ENCODE measurements at places on chromosomes 12 and 14.

- DNase-seq = no peak
These were observed 55.4 kb upstream of the PSMA6 start for GRCh38 chr14:35236806-35237205.

DNA sequence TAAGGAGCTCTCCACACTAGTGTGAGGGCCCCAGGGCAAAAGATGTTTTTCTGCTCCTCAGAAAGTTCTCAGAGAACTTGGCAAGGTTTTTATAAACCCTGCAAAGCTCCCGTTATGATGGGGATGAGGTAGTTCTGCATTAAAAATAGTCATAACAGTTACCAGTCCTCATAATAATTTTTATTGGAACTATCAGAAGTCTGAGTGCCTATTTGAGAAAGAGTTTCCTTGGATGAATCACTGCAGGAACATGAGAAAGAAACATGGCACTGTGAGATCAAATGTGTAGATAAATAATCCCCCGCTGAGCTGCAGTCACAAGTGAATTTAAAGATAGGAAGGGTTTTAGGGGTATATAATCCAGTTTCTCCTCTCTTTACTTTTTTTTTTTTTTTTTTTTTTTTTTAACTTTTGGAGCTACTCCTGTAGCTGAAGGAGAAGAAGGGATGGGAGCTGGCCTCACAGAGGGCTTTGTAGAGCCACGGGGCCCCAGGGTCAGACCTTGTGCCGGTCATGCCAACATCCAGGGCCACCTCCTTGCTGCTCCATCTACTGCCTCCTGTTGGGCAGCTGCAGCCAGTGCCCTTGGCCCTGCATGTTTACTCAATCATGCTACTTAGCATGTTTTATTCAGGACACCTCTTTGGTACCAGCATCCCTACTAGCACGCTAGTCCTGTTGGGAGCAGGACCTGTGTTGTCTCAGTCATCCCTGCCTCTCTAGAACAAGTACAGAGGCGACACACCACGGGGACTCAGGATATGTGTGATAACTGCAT, 39.5 kb downstream of the EVL start:
- DNase-seq = no peak

DNA sequence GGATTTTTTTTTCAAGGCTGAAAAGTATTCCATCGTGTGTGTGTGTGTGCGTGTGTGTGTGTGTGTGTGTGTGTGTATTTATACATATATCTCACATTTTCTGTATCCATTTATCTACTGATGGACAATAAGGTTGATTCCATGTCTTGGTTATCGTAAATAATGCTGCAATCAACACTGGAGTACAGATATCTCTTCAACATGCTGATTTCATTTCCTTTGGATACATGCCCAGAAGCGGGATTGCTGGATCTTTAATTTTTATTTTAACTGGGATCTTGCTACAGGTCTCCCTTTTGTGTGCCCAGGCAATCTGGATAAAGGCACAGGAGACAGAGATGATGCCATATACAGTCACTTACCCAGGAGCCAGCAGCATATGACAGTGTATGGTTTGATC, 338.1 kb downstream of the SOX5 start:
- no peak for DNase-seq

DNA sequence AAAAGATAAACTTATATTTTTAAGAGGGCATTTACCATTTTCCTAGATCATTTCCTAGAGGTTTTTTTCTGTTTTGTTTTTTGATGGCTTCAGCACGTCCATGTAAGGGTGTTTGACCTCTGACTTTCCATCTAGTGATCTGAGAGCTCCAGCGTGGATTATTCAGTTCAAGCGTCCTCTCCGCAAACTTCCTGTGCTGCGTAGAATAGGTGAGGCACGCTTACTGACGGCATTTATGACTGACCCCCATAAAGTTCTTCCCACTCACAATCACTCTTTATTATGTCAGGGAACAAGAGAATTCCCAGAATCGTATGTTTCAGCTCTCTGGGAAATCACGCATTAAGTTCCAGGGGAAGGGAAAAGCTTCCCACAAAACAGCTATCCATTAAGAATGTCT, 16.4 kb downstream of the CCDC92 start:
- DNase-seq = no peak

DNA sequence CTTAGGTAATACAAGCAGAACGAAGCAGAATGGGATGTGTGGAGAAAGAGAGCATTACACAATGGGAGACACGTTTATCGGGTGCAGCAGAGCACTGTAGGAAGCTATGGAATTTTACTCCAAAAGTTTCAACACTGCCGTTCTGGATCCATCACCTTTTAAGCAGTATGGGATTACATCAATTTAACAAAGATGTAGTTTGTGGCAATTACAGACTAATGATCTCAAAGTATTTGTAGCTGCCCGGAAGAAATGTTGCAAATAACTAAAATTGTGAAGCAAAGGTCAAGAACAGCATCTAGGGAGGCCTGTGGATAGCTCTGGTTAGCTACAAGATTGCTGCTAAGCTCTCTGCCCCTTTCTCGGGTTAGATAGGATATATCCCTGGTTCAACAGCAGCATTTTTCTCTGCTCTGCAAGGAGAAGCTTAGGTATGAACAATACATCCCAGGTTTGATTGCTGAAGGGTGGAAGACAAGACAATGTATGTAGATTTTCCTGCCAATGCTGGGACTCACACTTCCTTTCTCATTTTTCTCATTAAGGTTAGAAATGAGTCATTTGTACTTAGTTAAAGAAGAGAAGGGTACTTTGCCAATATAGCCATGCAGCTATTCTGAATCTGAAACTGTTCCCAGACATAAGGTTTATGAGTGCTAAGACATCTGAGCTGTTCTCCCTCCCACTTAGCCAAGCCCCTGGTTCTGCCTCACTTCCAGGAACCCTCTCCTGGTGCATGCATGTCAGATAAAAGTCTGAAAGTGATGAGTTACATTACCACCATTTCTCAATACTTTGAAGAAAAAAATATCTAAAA, 75.0 kb upstream of the HIF1A start:
- DNase-seq = no peak

DNA sequence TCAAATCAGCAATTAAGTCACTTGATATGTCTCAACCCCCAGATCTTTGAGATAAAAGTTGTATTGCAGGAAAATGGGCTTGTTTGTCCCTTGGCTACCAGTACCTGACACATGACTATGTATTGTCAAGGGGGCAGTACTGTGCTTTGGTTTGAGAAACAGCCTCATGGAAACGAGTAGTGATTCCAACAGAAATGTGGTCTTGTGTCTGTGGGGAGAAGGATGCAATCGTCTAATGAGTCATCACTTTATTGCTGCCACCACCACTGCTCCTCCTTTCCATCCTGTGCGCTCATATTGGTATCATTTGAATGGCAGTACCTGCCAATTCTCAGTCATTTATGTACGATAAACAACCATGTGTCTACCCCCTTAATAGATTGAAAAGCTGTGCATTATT, 72.8 kb upstream of the ARHGAP5 start:
- no peak for DNase-seq

DNA sequence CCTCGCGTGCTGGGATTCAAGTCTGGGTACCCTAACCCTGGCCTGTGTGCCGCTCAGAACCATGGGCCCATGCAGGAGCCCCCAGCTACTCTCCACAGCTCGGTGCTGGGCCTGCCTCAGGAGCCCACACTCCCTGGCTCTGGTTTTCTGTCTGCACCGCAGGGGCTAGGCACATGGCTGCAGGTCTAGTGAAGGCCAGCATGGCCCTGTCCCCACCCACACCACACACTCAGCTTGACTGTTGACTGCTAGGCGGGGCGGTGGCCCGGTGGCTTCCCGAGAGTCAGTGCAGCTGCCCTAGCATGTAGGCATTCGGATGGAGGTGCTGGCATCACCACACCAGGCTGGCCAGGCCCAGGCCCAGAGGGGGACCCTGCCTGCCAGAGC, 7.9 kb downstream of the INF2 start:
- no peak for DNase-seq

- DNase-seq = no peak
These were observed 8.3 kb downstream of the PTPRB start for GRCh38 chr12:70628701-70629480.

DNA sequence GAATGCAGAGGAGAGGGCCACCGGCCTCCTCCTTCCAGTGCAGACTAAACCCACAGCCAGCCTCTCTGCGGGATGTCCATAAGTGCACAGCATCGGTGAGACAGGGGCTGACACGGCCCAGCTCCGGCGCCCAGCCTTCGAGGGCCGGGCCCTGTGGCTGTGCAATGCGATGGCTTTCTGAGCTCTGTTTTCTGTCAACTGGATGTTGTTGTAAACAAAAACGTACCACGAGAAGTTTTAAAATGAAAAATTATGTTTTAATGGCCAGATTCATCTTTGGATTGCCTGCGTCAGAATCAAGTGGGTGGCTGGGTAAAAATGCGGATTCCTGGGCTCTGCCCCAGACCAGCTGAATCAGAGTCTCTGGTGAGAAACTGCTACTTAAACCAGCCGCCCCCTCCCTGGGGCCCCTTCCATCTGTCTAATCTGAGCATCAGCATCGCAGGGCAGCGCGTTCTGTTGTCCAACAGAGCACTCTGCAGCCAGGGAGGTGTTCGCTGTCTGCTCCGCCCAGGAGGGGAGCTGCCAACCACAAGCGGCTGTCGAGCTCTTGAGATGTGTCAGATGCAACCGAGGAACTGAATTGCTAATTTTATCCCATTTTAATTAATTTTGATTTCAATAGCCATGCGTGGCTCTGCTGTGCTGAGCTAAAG, 133.4 kb downstream of the RFLNA start:
- no peak for DNase-seq

GRCh38 chr12:127383281-127383680, 883.7 kb upstream of the TMEM132C start:
- no peak for DNase-seq

GRCh38 chr14:28666961-28667360, 99.6 kb upstream of the FOXG1 start:
- DNase-seq = no peak

DNA sequence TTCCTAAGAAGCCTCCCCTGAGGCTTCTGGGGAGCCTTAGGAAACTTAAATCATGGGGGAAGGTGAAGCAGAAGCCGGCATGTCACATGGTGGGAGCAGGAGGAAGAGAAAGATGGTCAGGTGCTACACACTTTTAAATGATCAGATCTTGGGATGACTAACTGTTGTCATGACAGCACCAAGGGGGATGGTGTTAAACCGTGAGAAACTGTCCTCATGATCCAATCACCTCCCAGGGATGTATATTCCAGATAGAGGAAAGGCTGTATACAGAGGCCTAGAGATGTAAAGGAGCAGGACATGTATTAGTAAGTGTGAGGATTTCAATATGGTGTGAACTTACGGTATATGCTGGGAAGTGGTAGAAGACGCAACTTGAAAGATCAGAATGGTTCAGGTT, 121.1 kb downstream of the CAND1 start:
- no peak for DNase-seq

DNA sequence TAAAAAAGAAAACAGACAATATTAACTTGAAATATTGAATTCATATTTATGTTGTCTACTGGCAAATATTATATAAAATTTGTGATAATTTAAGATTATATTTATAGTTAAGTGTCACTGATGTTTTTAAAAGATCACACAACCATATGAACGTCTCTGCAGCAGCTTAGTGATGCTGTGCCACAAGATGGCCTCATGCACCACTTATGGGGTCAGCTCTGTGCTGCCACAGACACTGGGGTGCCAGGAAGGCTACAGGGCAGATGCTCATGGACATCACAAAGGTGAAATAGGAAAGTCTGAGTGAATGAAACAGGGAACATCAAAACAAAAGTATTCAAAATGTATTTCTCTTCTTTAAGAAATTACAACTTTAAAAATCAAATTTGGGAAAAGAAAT, 13.1 kb downstream of the ATXN3 start:
- no peak for DNase-seq

GRCh38 chr12:103806803-103807202, 34.2 kb downstream of the NT5DC3 start:
- no peak for DNase-seq

- no peak for DNase-seq
These were observed 448.7 kb upstream of the OR4E1 start for GRCh38 chr14:22122227-22122818.

GRCh38 chr12:30587782-30588181, 107.9 kb downstream of the IPO8 start:
- no peak for DNase-seq

GRCh38 chr12:108560321-108560721, 652 bp downstream of the SART3 start:
- no peak for DNase-seq

DNA sequence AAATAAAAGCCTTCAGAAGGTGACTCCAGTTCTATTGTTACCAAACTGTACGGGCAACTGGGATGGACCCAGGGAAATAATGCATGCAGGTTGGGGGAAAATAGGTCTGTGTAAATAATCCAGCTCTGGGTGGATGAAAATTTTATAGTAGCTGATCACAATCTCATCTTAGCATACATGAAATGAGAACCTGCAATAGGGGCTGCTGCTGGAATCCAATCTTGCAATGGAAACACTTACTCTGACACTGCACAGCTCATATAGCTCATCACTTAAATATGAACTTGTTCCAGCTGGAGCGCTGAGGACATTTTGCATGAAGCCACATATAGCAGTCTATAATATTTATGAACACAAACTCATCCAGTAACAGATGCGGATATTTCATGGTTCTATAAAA, 40.1 kb upstream of the GAS2L3 start:
- no peak for DNase-seq

DNA sequence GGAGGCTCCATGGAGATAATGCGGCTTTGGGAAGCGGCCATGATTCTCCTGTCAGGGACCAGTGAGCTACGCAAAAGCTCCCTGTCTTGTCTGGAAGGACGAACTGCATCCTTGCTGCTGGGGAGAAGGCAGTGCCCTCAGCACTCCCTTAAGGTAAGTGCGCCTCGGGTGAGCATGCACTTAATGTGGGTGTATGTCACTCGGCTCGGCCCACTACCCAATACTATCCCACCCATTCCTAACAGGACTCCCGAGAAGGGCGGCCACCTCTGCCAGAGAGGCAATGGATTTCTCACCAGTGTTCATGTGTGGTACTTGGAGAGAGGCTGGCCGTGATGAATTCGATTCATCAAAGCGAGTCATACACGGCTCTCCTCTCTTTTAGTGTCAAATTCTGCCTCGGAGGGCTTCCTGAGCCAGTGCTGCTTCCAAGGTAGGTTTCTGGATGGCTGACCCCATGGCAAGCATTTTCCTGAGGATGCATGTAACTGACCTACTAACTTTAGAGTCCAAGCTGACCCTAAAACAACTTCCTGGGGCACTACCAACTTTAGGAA, 151.7 kb upstream of the RTL1 start:
- no peak for DNase-seq

DNA sequence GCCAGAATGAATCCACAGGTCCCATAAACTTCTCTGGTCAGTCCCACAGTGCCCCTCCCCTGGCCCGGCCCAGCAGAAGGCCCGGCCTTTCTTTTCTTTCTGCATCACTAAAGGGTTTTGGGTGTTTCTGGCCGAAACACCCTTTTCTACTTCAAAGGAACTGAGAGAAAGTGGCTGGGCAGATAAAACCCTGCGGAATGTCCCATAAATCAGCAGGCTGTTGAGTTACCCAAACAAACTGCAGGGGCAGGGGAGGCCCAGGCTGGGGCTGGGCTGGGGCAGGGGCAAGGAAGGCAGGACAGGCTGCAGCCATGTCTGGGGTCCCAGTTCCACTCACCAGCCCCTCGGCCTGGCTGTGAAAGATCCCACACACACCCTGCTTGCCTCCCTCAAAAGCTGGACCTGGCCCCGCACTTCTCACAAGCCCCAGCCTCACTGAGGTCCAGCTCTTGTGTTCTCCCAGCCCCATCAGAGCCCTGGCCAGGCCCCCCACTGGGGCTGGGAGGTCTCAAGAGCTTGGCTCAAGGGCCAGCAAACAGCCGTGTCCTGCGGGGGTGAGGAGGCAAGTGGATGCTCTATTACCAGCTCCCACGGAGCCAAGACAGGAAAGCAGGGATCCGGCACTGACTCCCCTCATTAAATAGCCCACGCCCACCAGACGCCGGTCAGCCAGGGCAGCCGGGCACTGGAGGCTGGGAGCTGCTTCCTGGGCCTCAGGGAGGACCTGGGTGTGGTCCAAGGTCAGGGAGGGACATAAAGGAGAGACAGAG, 41.9 kb downstream of the CCNK start:
- DNase-seq = no peak

Data from NCI-H510A (cell line).